ENCODE measurements at places on chromosomes 12 and 14. TPM values are rescaled to one million over a fixed set of nuclear protein-coding genes. Genes with fewer than 3 reads are reported as not detected.

The ADAM21 gene
- total RNA-seq, result not detected

The KLRD1 gene
- 4.6 TPM for total RNA-seq

The MAP1LC3B2 gene
- total RNA-seq, result 1.8 TPM

The SERPINA4 gene
- total RNA-seq, result not detected

The SLC10A1 gene
- not detected for total RNA-seq

The CLMN gene
- total RNA-seq, result 11.1 TPM

The THTPA gene
- total RNA-seq, result 19.6 TPM

- DNase-seq, result no peak
Measured at GRCh38 chr14:75011356-75011994, 8.8 kb downstream of the EIF2B2 start.

GRCh38 chr12:98725476-98726247 lies 80.6 kb downstream of the APAF1 start:
- no peak for DNase-seq

DNA sequence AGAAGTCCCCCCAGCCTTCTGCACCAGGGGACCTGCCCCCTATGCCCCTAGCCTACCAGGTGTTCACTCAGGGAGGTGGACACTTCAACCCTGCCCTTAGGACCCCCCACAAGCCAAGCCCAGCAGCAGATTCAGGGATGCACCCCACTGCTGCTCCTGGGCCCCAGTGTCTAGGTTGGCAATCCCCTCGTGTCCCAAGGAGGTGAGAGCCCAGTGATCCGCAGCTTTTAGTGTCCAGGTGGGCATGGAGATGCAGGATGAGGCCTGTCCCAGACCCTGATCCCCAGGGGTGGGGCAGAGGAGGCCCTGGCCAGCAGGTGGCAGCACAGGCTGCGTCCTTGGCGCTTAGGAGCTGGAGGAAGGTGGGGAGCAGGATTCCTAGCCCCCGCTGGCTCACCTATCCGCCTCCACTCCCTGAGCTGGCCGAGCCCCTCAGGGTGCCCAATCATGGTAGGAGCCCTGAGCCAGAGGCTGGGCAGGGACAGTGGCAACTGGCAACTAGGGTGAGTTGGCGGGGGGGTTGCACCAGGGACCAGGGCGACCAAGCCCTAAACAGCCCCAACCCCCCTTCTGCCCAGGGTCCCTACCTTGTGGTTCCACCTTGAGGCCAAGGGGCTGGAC lies 4.1 kb downstream of the CKB start:
- DNase-seq, result peak; percentile 89

DNA sequence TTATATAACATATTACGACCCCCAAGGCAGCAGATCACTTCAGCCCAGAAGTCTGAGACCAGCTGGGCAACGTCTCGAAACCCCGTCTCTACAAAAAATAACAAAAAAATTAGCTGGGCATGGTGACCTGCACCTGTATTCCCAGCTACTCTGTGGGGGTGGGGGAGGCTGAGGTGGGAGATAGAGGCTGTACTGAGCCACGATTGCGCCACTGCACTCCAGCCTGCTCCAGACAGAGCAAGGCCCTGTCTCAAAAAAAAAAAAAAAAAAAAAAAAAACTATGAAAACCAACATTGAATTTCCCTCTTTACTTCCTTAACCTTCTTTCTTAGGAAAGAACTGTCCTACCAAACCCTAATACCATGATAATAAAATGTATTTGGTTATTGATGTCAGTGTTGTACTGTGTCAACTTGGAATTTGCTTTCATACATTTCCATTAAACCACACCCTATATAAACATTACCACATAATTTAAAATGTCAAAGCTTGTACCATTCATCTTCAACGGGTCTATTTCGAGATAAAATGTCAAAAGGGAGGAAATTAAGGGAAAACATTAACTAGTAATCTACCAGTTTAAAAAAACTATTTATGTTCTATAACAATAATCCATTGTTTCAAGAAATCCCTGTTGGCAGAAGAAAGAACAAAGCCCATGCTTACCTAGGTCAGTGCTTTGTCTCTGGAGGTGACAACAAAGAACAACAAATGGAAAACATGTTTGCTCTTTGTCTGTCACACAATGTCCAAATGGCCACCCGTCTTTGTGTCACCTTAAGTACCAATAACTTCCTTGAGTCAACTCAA lies 17.4 kb downstream of the GALNT4 start:
- no peak for DNase-seq

GRCh38 chr12:40634517-40635131 lies 57.6 kb upstream of the CNTN1 start:
- DNase-seq, result no peak

DNA sequence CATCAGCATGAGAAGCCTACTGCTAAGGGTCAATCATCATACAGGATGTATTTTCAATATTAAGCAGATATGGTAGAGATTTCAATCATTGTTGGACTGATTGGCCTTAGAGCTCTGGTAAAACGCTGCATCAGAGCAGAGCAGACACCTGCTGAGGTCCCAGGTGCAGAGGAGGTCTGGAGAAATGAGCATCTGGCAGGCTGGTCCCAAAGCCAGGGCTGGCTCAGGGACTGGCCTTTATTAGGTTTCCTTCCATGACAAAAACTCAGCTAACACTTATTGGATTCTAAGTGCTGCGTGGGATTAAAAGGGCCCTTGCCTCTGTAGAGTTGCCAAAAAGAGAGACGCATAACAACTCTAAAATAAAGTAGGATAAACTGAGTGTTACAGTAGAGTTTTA lies 29.7 kb downstream of the AKAP6 start:
- no peak for DNase-seq
